SW480 (cell line): ENCODE measurements at places on chromosomes 6 and 20.
A peak's percentile ranks its signal among the peaks of the same experiment; 100 is the strongest.

DNA sequence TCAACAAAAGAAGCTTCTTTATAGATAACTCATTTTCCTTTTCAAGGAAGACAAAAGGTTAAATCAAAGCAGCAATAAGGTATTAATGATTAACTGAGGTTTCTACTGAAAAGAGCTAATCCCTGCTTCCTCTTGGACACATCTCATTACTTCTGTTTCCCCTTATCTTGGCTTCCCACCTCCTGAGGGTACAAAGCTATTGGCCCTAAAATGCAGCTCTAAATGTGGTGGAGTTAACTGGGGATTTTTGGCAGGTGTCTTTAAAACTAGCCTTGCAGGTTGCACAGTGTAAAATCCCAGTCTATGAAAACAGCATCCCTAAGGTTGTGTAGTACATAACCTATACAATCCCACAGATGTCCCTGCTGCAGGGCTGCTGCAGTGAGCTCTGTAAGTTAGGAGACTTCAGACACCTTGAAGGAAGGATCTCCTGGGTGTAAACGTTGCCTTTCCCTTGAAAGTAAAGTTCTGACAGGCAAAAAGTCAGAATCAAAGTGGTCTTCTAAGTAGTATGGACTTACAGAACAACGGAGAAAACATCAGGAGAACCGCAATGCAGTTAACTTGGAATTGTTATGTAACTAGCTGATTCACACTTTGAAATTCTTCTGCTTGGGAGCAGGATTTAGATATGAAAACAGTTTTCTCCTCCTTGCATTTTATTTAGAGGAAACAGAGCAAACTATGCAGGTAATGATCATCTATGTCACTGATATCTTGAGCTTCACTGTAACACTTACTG is 71.7 kb upstream of the TRAF3IP2 start:
- DNase-seq = no peak

DNA sequence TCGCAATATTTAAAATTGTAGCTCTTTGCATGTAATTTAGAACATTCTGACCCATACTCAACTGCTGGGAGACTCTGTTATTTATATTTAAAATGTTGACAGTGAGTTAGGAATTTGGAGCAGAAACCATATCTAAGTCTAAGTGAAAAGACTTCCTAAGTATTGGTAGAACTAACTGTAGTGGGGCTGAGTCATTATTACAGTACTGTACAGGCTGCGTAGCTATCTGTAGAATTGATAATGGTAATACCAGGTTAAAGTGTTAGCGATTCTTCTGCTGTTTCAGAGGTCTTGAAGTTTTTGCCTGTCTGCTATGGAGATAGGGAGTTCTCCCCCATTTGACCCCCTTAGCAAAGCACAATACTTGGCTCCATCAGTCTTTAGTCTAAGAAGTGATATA is 3.6 kb downstream of the TOP1 start:
- no peak for DNase-seq

- DNase-seq = peak; percentile 87
Measured at GRCh38 chr6:170224694-170225660, 65.9 kb downstream of the DLL1 start.

GRCh38 chr6:74578339-74578738 is 627.5 kb downstream of the COL12A1 start:
- no peak for DNase-seq

GRCh38 chr6:40244699-40245098 is 310.4 kb upstream of the MOCS1 start:
- DNase-seq = no peak

DNA sequence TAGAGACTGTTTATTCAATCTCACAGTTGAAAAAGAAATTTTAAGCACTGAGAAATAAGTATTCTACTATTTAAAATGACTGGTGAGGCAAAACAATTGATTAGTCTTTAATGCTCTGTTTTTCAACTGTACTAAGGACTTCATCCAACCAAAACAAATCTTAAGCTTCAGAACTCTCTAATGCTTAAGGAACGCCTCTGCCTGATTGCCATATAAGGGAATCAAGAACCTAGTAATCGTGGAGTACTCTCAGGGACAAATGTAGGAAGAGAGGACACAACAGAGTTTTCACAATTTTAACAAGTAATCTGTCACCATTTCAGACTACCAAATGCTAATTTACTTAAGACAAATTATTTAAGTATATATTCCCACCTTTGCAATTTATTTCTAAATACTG is 16.1 kb downstream of the FBXO30 start:
- no peak for DNase-seq

DNA sequence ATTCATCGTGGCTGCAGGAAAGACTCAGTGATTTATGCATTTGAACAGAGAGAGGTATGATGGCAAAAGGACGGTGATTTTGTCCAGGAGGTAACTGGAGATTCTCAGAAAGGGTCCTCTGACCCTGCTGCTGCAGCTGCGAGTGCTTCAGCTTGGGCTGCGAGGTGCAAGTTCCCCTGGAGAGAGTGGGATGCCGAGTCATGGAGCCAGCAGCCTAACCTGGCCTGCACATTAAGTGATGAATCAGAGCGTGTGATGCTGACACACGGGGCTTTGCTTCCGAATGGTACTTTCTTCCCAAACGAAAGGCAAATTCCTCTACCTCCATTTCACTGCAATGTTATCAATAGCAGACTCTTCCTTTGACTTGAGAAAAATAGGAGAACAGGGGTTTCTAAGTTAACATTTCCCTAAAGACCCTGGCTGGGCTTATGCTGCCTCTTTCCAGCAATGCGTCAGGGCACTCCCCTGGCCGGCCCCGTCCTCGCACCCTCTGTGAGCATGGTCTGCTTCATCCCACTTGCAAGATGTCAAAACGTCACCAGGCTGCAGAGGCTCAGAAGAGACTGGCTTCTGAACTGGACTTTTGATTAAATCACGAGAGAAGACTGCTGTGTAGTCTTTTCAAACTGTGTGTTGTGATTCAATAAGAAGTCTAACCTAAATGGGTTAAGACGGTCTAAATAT is 628.0 kb upstream of the AGPAT4 start:
- no peak for DNase-seq

DNA sequence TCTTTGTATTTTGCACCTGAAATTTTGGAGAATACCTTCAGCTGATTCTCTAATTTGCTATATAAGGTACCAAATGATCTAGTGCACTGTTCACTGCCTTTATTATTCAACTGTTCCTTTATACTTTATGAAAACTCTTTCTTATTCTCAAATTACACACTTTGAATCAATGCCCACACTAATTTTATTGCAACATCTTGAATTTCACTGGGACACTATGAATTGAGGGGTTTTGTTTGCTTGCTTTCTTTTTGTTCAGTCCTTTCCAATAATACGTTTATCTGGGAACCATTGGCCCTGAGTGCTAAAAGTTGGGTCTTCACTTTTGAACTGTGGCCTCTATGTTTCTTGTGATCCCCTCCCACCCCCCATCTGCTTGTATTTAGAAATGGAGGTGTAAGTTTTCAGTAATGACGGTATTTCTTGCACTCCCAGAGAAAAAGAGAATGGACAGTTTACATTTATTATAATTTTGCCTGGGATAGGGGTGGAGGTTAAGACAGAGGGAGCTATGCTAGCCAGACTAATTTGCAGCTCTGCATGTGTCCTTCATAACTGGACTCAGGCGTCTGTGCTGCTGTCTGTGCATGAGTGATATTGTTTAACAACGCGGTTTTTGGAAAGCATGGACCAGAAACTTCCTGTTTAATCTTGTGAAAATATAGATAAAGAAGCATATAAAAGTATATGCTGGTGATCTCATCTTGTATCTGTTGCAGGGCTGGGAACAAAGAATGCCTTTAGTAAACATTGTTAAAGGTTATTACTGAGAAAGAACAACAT is 98.1 kb downstream of the DNAH8 start:
- no peak for DNase-seq

DNA sequence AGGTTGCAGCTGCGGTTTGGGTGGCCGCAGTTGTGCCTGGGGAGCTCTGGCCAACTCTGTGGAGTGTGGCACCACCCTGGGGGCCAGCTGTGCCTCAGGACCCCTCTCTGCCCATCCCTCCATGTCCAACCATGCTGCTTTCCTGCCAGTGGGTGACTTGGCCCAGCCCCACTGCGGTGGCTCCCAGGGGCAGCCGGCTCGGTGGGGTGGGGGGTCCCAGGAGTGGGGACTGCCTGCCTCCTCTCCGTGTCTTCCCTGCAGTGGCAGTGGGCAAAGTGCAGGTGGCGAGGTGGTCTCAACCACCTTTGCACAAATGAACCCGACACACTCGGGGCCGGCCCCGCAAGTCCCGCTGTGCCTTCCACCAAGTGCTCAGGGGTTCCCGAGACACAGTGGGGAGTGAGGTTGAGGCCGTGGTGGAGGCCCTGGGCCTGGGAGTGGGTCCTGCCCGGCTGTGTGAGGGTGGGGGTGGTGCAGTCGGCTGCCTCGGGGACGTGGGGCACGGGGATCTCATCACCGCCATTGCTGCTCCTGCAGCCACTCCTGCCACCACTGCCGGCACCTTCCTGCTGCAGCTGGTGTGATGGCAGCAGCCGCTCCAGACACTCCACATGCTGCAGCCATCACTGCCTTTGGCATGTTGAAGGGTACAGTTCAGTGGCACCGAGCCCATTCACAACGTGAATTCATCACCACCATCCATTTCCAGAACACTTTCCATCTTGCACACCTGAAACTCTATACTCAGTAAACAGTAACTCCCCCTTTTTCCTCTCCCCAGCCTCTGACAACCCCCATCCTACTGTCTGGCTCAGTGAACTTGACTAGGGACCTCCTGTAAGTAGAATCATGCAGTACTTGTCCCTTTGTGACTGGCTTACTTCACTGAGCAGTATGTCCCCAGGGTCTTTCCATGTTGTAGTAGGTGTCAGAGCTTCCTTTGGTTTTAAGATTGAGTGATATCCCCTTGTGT is 10.7 kb upstream of the SLCO4A1 start:
- no peak for DNase-seq

DNA sequence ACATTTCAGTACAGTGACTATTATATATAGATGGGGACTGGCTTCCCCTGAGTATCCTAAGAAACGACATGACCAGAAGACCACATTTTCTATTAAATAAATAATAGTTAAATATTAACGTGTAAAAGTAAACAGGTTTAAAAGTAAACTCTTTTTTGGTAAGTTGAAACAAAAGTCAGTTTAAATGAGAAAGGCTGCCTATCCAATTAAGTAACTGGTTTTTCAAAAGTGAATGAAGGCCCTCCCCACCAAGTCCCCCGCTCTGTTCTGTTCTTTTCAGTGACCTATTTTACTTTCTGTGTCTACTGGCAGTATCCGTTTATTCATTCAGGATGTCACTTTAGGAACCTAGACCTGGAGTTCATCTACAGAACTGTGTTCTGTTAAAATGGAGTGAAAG is 32.0 kb downstream of the QKI start:
- no peak for DNase-seq

DNA sequence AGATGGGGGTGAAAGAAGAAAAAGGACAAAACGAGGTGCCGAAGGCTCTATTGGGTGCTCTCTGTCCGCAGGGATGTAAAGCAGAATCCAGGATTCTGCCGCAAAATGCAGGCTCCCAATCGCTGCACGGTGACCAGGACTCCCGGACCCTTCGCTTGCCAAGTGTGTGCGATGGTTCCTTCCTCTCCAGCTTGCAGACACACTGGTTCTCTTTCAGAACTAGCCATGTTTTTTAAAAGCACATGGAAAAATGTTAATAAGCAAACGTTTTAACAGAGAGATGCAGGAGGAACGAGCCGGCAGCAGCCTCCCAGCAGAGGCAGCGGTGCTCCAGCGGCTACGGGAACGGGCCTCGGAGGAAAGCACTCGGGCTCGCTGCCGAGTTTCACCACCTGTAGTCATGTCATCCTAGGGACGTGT is 59.6 kb downstream of the ZNF831 start:
- DNase-seq = peak; percentile 39

DNA sequence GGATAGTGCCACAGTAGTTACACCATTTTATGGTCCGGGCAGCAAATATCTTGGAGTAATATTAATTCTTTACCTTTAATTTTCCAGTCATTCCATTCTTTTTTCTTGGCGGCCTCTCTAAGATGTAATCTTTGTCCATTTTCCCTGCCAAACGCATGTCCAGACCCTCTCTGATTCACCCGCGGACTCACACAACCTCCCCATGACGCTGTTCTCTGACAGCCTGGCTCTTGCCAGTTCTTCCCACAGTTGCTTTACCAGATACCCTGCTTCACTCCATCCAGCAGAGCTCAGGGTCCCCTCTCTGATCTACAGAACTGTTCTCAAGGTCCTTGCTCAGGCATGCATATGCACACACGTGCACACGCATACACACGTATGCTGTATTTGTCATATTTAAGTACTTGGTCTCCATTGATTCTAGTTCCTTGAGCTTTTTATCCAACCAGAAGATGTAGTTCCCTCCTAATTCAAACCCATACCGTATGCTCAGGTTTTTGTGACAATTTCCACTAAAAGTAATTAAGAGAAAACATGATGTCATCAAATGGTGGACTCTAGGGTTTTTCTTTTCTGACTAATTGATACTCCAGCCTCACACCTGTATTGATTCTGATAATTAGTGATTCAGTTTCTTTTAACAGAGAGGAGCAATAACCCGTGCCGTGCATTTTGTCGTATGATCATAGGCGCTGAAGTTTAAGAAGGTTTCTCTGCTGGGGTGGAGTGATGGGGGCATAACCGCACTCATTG is 10.0 kb downstream of the BPHL start:
- no peak for DNase-seq

DNA sequence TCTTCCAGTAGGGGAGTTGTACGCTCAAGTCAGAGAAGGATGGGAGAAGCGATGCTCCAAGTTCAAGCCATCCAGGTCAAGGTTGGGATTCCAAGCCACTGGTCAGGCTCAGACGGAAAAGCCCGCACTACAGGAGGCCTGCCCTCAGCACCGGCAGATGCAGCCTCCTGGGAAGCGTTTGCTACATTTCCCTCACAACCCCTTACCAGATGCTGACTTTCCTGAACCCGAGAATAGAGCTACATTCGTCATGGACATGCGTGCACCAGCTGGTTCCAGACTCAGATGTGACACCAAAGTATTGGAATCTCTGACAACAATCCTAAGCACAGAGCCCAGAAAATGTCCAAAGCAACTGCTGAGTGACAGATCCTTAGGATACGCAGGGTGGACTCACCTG is 174.8 kb downstream of the SASH1 start:
- DNase-seq = no peak

GRCh38 chr20:19993958-19994669 is 23.0 kb upstream of the NAA20 start:
- DNase-seq = peak; percentile 85

GRCh38 chr6:6287415-6287814 is 33.0 kb downstream of the F13A1 start:
- DNase-seq = no peak

DNA sequence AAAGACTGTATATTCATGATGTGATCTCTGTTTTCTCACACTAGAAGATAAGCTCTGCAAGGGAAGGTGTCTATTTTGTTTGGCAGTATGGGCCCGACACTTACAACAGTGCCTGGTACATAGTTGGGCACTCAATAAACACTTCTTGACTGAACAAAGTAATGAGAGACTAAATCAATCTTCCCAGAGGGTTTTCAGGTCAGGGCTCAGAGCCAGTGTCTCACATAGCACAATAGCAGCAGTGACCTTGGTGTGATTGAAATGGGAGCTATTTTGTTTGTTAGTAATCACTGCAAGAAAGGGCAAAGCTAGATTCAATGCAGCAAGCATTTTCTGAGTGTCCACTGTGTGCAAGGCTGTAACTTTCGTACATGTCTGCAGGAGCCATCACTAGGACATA is 26.4 kb upstream of the GCM1 start:
- no peak for DNase-seq

GRCh38 chr20:36653456-36653855 is 7.5 kb upstream of the SLA2 start:
- DNase-seq = no peak

GRCh38 chr6:108598305-108598863 is 37.7 kb downstream of the FOXO3 start:
- DNase-seq = no peak
